ENCODE measurements at places on chromosomes 3 and 15.

GRCh38 chr3:4523710-4524698, 30.9 kb downstream of the ITPR1 start:
- DNase-seq, result no peak

DNA sequence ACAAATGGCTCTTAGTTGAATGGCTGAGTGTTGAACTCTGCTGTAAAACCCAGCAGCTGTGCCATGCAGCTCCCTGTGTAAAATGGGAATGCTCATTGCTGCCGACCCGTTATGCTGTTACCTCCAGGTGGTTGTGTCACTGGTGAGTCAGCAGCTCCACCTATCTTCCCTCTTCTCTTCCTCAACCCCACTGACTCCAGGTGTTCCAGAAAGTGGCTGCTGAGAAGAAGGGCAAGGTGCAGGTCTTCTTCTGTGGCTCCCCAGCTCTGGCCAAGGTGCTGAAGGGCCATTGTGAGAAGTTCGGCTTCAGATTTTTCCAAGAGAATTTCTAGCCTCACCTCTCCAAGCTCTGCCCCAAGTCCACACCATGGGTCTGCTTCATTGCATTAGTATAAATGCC, 41.9 kb downstream of the NOX5 start:
- DNase-seq, result no peak

GRCh38 chr3:172150913-172151650, 111.7 kb downstream of the FNDC3B start:
- DNase-seq, result no peak

GRCh38 chr3:147669077-147669476, 259.9 kb downstream of the ZIC1 start:
- peak; percentile 21 for DNase-seq

DNA sequence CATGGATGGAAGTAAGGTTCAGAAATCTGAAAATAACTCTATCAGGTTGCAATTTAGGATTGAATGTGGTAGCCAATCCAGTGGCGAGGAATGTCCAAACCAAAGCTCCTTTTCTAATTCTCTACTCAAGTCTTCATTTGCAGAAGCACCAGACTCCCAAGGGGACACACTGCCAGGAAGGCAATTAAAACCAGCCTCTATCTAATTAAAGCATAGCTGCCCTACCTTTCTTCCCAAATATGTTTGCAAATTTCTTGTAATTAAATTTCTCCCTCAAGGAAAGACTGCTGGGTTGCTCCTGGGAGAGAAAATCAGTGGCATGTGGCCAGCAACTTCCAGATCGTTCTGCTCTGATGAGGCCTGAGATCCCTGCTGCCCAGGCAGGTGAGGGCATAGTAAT, 153.4 kb upstream of the MCTP2 start:
- DNase-seq, result no peak

GRCh38 chr3:37726525-37727290, 135.0 kb upstream of the CTDSPL start:
- no peak for DNase-seq

DNA sequence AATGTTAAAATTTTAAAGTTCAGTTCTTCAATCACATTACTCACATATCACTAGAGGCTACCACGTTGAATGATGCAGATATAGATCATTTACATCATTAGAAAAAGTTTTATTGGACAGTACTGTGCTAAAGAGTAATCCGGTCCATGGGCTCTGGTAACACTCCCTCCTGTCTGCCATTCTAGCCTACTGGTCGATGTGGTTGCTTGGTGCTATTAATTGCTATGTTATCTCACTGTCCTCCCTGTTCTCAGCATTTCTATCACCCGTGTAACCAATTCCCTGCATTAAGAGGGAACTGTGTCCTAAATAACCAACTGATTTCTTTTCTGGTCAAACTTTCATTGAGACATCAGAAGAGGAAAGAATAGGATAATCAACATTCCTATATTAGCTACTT, 347.5 kb upstream of the RBMS3 start:
- no peak for DNase-seq

DNA sequence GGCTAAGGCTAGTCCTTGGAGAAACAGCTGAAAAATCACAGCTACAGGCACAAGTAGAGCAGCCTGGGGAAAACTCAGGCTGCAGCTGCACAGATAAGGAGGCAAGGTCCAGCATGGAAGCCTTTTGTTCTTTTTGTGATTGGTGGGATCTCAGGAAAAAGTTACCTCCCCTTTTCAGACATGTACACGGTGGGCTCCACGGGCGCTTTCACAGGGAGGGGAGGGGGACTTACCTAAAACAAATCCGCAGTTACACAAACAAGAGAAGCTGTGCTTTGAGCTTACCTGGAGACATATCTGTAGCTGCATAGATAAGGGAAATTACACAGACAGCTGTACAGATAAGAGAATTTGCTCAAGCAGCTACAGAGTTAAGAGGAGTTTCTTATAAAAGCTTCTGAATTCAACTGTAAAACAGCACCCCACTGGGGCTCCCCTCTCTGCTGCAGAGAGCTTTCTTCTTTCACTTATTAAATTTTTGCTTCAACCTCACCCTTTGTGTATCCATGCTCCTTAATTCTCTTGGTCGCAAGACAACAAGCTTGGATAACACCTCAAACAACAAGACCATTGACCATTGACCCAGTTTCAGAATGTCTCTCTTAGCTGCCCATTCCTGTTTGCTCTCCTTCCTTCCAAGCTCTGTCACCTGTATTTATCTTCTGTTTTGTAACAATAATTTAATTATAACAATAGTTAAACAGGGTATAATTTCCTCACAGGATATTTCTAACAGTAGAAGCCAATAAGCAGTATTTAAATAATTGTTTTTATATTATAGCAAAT, 10.9 kb upstream of the CD200 start:
- peak; percentile 54 for DNase-seq

- peak; percentile 91 for DNase-seq
Observed at GRCh38 chr3:51963951-51964451, 3.3 kb downstream of the PCBP4 start.

GRCh38 chr3:25420885-25421284, 7.2 kb upstream of the RARB start:
- no peak for DNase-seq

- peak; percentile 32 for DNase-seq
Observed at GRCh38 chr15:88016406-88016805, 240.1 kb downstream of the NTRK3 start.

- peak; percentile 63 for DNase-seq
Observed at GRCh38 chr3:157501863-157502262, 1.4 kb downstream of the VEPH1 start.

- DNase-seq, result no peak
Observed at GRCh38 chr3:186093271-186093900, 15.5 kb downstream of the ETV5 start.

All from eye (tissue), 1 donor.